ENCODE measurements at places on chromosomes 5 and 9.

GRCh38 chr9:105194234-105194633 lies 50.2 kb upstream of the SLC44A1 start:
- DNase-seq, result no peak

- DNase-seq, result no peak
These were observed 67.6 kb upstream of the RANBP3L start for GRCh38 chr5:36369219-36369690.

DNA sequence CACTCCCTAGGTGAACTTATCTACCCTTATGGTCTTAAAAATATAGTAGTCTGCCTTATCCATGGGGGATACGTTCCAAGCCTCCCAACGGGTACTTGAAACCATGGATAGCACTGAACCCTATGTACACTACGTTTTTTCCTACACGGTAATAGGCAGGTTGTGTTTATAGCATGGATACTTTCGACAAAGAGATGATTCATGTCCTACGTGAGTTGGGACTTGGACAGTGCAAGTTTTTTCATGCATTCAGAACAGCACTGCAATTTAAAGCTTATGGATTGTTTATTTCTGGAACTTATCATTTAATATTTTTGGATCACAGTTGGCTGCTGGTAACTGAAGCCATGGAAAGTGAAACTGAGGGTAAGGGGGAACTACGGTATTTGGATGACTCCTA lies 88.1 kb downstream of the CNTLN start:
- no peak for DNase-seq

GRCh38 chr5:109242518-109242917 lies 167.3 kb downstream of the PJA2 start:
- DNase-seq, result no peak

- no peak for DNase-seq
These were observed 173.1 kb upstream of the PAPPA start for GRCh38 chr9:115980502-115980901.

- DNase-seq, result no peak
These were observed 64.2 kb upstream of the SMIM23 start for GRCh38 chr5:171721464-171721863.

- no peak for DNase-seq
These were observed 830 bp downstream of the ADAMTSL1 start for GRCh38 chr9:18474783-18475182.

GRCh38 chr5:157596487-157596886 lies 20.9 kb upstream of the ADAM19 start:
- DNase-seq, result peak; percentile 43

DNA sequence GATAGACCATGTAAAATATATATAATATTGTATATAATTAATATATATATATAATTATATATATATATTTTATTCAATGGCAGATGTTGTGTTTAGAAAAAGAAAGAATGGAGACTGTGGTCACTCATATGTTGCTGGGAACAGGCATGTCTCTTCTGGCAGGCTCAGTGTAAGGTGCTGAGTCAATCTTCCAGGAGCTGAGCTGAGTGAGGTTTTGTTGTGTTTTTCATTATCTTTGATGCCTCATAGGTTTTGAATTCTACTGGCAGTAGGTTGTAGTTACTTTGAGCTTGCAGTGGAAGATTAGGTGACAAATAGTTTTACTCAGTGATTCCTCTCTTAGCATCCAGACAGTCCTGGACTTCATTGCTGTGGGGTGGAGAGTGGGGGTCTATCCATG lies 561.3 kb downstream of the IRX1 start:
- no peak for DNase-seq

DNA sequence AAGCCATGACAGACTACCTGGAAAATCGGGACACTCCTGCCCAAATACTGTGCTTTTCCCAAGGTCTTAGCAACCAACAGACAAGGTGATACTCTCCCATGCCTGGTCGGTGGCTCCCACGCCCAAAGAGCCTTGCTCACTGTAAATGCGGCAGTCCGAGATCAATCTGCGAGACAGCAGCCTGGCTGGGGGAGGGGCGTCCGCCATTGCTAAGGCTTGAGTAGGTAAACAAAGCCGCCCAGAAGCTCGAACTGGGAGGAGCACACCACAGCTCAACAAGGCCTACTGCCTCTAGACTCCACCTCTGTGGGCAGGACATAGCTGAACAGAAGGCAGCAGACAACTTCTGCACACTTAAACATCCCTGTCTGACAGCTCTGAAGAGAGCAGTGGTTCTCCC lies 272.1 kb upstream of the CCNG1 start:
- DNase-seq, result no peak

DNA sequence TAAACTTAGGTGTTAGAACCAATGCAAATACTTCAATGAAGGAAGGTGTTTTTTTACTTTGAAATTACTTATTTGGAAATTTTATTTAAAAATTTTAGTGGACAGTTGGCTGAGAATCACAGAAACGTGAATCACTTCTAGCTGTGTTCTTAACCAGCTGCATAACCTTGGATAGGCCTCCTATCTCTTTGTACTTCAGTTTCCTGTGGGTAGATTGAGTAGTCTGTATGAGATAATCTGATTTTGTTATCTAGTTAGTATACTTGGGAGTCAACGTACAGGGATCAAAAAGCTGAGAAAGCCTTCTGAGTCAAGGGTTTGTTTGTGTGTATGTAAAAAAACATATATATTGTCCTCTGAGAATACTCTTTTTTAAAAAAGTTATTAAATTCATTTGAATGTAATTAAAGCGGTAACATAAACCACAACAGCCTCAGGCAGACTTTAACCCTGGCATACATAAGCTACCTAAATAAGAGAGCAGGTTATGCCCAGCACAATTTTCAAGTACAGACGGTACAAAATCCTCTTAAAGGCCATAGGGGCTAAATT lies 38.1 kb upstream of the ZCCHC7 start:
- no peak for DNase-seq
